Stimulated activated CD4-positive, alpha-beta T cell treated with anti-CD3 and anti-CD28 coated beads, Interleukin-15, amount 100 ng/mL, for 48 hours (primary cell): ENCODE measurements at places on chromosomes 4 and X.
A peak's percentile ranks its signal among the peaks of the same experiment; 100 is the strongest.

- no peak for DNase-seq
Observed at GRCh38 chrX:140501321-140501720, 3.5 kb downstream of the SOX3 start.

DNA sequence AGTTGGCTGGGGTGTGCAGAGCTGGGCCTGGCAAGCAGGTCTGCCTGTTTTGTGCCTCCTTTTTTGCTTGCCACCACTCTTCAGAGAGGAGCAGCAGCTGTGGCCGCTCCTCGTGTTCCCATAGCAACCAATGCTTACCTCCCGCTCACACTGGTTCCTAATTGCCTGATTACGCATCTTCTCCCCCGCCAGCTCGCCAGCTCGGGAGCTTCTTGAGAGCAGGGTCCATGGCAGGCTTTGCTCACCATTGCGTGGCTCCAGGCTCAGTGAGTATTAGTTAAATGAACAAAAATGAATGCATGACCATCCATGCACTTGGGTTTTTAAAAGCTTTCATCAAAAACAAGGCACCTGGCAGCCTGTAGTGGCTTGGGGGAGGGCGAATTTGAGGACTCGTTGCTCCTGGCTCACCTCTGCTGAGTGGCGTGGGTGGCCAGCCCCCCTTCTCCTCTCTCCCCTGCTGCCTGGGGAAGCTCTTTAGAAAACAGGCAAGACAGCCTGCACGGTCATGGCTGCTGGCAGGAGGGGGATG, 14.2 kb upstream of the PJA1 start:
- no peak for DNase-seq

DNA sequence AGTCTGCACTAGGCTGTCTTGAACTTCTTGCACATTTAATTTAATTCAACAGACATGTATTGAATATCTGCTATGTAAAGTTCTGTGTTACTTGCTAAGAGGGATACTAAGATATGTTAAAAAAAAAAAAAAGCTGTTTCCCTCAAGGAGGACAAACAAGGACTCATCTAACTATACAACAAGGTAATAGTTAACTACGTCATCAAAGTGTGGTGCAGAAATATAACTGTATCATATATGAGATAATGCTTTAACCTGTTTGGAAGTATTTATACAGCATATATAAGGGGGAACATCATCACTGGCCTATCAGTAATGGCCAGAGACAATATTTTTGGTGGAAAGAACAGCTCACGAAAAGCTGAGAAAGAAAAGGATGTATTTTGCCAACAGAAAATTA, 89.9 kb downstream of the PTPN13 start:
- DNase-seq, result no peak

DNA sequence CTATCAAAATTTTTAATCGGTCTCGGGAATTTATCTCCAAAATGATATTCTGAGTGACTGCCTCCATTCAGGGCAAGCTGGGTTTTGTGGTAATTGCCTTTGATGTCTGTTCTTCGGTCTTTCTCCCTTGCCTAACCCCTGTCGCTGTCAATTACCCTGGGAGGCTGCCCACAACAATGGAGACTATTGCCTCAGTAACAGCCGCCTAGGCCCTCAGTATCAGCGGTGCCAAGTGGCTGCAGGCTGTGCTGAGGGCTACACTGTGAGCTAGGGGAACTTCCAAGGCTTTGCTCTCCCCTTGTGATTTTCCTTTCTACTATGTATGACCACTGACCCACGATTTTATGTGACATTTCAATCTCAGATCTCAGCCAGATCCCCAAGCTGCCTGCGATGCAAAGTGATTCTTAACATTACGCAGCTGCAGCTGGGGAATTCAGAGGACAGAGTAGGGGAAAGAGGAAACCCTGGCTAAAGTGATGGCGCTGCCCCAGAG, 36.3 kb upstream of the REST start:
- no peak for DNase-seq

- DNase-seq, result peak; percentile 60
Observed at GRCh38 chr4:102344520-102344953, 745 bp downstream of the SLC39A8 start.

GRCh38 chr4:18880871-18881270, 859.3 kb upstream of the LCORL start:
- DNase-seq, result no peak

DNA sequence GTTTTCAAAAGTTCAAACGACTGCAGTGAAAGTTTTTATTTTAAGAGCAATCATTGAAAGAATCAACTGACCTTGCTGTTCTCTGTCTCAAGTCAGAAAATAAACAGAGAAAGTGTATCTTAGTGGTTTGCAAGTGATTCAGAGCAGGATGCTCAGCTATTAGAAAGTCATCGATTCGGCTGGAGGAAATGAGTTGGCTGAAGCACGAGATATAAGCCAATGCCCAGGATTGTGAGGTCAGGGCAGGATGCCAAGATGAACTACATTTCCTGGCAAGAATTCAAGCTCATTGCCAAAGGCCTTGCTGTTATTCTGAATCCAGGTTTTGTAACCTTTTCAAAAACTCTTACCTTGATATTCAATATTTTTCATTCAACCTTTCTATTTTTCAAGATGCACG, 541.4 kb upstream of the BOD1L1 start:
- DNase-seq, result no peak

DNA sequence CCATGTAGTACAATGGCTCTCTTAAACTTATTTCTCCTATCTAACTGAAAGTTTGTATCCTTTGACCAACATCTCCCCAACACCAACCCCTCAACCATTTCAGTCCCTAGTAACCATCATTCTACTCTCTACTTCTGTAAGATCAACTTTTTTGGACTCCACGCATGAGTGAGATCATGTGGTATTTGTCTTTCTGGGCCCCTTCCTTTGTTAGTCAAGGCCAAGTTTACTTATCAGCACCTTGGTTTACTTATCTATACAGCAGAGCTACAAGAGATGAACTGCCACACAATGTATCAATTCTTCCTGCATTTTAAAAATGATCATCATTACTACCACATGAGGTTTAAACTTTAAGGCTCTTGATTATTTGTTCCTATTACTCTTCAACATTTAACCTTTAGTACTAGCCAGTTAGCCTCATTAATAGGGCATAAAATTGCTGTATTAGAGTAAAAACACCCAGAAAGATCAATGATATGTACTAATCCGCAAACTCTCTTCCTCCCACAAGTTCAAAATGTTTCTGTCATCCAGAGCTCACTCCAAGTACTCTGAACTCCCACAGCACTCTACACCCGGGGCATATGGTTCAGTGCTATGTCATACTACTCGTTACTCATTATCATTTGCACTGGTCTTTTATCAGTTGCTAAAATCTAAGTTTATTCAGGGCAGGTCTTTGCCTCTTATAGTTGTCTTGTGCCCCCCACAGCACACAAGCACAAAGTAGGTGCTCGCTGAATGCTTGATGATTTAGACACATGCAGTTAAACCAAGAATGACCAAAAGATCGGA, 145.7 kb upstream of the ADAMTS3 start:
- DNase-seq, result no peak

GRCh38 chrX:86002076-86002896, 45.1 kb downstream of the CHM start:
- no peak for DNase-seq

DNA sequence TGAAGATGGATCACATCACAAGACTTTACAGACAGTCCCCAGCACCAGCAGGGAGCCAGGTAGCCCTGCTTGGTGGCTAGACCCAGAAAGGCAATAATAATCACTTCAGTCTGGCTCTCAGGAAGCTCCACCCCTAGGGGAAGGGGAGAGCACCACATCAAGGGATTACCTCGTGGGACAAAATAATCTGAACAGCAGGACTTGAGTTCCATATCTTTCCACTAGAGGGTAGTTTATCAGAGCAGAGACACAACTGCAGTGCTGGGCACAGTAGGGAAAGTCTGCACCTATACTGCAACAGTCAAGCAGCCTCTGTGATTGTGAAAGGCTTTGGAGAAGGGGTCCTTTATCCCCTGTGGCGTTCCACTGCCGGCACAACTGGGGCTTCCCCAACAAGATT, 547.0 kb upstream of the POU3F4 start:
- DNase-seq, result no peak

DNA sequence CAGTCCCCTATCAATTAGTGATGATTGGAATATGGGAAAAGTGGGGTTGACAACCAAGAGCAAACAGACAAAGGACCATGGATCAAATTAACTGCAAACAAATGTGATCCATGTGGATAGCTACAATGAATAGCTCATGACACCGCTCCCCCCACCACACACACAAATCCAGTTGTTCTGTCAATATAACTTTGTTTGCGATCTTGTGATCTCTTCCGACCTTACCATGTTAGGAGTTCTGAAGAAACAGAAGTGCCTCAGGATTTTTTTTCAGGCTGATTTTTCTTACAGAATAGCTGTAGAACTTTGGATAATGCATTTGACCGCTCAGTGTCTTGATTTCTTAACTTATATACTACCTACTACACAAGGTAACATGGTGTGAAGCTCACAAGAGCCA, 116.6 kb downstream of the SH2D1A start:
- DNase-seq, result no peak

DNA sequence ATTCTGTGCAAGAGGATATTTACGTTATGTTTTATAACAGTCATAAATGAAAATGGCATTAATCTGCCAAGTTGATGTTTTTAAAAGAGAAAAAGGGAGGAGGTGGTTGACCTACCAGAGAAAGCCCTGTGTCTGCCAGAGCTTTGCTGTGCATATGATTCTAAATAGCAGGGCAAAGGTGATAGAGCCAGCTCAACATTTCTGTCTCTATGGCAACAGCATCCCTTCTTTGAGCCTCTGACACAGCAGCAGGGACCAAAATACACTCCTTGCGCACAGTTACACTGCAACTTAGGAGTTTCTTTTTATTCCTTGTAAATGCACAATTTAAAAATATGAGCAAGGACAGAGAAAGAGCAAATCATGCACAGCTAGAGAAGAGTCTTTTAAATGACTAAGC, 133.3 kb upstream of the RAI2 start:
- no peak for DNase-seq

DNA sequence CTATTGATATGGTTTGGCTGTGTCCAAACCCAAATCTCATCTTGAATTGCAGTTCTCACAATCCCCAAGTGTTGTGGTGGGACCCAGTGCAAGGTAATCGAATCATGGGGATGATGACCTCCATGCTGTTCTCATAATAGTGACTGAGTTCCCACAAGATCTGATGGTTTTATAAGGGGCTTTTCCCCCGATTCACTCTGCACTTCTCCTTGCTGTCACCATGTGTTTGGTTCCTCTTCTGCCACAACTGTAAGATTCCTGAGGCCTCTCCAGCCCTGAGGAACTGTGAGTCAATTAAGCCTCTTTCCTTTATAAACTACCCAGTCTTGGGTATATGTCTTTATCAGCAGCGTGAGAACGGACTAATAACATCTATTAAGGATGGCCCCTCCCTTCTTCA, 68.8 kb downstream of the FBXW7 start:
- no peak for DNase-seq

DNA sequence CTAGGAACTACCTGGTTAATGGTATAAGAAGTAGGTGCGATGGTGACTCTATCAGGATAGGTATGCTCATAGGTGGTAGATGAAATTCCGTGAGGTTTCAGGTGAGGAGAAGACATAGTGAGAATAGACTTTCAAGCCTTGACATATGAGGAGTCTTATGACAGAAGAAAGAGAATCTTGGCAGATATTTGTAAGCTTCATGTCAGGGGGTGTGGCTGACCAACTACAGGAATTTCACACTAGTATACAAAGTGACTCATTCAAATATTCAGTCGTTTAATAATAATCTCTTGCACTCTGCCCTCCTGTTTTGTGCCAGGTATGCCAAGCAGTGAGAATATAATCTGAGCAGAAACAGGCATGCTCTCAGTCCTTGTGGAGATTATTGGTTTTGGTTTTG, 22.8 kb downstream of the PACRGL start:
- DNase-seq, result no peak

- DNase-seq, result no peak
Observed at GRCh38 chrX:154712781-154713740, 37.8 kb downstream of the GAB3 start.

DNA sequence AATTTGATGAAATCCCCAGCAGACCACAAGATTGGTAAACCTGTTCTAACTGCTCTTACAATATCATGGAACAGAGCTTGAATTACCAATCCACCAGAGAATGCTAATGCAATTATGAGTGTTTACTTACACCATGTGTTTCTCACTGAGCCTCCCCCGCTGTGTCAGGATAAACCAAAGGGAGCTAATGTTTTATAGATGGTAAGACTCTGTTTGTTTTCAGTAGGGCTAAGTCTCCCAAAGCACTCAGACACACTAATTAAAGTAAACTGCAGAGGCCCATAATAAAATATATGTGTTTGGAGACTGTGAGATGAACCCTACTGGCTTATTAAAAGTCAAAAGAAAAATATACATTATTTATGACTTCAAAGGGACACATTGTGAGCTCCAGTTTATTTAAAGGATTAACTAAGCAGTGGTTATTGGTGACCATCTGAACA, 261.7 kb upstream of the FAM241A start:
- DNase-seq, result no peak

DNA sequence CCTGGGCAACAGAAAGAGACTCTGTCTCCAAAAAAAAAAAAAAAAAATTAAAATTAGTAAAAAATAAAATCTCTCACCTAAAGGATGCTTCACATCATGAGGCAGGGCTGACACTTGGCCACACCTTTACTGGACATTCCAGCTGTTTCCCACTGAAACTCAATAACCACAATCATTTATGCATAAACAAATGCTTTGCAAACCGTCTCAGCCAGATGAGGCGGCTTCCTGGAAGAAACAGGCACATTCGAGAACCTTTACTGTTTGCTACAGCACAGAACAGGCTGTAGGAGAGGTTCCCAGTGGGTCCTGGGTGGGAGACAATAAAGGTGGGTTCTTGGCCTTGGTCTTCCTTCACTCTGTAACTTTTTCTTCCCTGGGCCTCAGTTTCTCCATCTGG, 10.9 kb upstream of the TBC1D14 start:
- DNase-seq, result no peak

DNA sequence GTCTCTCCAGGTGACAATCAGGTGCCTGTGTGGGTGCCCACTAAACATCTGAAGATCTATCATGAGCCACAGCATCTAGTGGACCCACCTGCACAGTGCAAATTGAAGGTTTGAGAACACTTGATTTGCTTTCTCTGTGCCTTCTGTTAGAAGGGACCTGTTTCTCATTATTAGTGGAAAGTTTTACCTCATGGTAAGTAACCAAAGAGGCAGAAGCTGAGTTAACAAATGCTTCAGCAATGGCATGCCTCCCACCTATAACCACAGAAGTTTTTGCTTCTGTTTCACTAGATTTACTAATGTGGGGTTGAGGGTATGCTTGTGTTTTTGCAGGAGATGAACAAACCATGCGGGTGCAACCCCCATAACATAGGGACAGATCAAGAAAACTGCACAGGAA, 297.4 kb upstream of the DKK2 start:
- no peak for DNase-seq

DNA sequence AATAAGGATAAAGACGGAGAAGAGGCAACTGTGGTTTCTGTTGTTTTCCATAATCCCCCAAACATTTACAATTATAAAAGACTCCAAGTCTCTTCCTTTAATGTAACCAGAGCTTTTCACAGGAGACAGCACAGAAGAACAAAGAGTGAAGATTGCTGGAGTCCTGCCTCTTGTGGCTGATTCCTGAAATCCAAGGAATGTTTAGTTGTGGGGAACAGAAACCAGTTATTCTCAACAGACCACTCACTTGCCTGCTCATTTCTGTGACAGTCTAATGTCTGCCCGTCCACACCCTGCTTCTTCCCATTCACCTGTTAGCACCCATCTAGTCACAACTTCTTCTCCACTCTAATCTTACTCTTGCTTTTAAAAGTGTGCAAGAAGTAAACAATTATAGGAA, 12.1 kb downstream of the TEX13B start:
- DNase-seq, result no peak
